Activated CD4-positive, alpha-beta T cell treated with anti-CD3 and anti-CD28 coated beads, Interleukin-2, amount 50 U/mL, for 4 hours (primary cell): ENCODE measurements at places on chromosomes 2 and 18.

GRCh38 chr18:46849007-46849406 lies 68.3 kb downstream of the PIAS2 start:
- no peak for DNase-seq

GRCh38 chr18:60391571-60392226 lies 19.1 kb upstream of the MC4R start:
- DNase-seq, result no peak

GRCh38 chr2:239534581-239535412 lies 134.0 kb upstream of the HDAC4 start:
- DNase-seq, result no peak

DNA sequence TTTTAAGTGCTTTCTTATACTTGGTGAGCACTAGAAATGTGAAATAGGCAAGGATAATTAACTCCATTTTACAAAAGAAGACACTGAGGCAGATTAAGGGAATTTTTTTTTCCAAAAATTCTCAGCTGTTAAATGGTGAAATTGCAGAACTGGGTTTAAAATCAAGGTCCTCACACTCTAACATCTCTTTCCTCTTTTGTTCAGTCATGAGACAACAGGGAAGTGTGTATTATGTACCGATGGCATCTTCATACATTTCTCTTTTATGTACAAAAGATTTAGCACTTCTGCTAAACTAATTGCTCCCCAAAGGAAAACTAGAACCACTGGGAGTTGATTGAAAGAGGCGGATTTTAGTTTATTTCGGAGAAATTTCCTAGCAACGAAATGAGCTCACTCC lies 203.0 kb downstream of the SETBP1 start:
- DNase-seq, result no peak

DNA sequence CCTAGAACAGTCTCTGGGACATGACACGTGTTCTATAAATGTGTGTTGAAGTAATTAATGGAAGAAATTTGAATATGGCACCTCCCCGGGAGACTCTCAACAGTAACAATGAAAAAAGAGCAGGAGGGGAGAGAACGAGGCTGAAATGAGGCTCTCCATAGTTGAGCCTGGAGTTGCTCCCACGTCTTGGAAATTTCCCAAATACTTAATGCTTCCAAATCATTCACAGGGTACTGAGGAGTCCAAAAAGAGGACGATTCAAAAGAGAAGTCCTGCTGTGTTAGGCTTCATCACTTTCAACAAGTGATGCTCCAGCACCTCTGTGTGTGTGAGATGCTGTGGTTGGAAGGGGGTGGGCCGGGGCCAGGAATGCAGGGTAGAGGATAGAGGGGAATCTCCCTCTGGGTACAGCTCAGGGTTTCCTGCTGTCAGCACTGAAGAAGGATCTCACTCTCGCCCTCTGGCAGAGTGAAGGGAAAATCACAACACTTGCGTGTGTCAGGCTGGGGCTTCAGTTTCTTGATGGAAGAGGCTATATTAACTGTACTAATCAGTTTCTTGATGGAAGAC lies 18.1 kb upstream of the ZNF407 start:
- DNase-seq, result no peak

DNA sequence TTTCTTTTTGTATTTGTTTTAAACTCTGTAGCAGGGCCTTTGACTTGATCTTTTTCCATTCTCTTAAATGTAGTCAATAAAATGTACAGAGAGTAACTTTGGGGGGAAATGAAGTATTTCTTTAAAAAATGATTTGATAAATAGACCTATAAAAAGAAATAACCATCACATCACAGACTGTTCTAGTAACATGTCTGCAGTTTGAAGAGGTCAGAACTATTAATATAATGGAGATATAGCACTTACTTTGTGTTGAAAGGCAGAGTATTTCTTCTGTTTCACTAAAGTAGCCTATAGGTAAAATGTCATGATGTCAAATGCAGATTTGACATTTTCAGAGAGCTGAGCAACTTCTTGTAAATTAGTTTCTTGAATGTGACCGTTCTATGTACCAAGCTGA lies 55.7 kb upstream of the FAM237A start:
- DNase-seq, result no peak

GRCh38 chr18:3910512-3910911 lies 460.5 kb downstream of the TGIF1 start:
- DNase-seq, result no peak
